ENCODE measurements at places on chromosomes 1 and 21.
A peak's percentile ranks its signal among the peaks of the same experiment; 100 is the strongest.

GRCh38 chr1:6481820-6482219 lies 9.6 kb downstream of the PLEKHG5 start:
- no peak for DNase-seq

- peak; percentile 82 for DNase-seq
Observed at GRCh38 chr1:42952303-42953001, 6.2 kb downstream of the SLC2A1 start.

DNA sequence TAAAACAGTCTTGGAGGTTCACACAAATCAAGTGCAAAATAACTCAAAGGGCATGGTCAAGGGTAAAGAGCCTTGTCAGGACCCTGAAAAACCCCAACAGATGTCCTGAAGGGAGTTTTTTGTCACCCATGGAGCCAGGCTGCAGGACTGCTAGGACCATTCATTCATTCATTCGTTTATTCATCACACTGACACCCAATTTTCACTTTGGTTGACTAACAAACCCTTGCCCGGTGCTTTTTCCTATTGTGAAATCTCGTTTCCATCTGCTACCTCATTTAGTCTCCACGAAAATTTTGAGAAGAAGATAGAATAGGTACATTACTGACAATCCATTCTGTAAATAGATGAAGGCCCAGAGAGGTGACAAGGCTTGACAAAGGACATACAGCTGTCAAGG lies 216.0 kb downstream of the HIVEP3 start:
- DNase-seq, result no peak

DNA sequence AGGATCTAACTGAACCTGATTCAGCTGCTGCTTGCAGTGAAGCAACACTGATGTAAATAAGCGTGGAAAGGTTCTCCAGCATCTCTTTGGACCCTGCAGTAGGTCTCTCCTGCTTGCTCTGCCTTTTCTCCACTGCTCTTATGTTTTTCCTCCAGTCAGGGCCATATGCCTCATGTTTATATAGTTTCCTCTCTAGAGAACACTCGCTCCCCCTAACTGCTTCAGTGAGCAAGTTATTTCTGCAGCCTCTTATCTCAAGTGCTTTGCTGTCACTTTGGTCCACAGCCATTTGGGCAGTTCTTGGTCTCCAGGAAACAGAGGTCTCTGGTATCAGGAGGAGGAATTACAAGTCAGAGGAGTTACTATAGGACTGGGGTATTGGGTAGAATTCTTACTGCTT lies 5.3 kb downstream of the PRUNE1 start:
- no peak for DNase-seq

GRCh38 chr21:15850645-15851044 lies 120.9 kb downstream of the USP25 start:
- DNase-seq, result no peak

GRCh38 chr1:54157401-54157800 lies 4.6 kb upstream of the CDCP2 start:
- DNase-seq, result no peak

- no peak for DNase-seq
Observed at GRCh38 chr1:8570465-8570864, 247.0 kb downstream of the RERE start.

GRCh38 chr1:163821679-163822078 lies 499.9 kb downstream of the NUF2 start:
- DNase-seq, result no peak

DNA sequence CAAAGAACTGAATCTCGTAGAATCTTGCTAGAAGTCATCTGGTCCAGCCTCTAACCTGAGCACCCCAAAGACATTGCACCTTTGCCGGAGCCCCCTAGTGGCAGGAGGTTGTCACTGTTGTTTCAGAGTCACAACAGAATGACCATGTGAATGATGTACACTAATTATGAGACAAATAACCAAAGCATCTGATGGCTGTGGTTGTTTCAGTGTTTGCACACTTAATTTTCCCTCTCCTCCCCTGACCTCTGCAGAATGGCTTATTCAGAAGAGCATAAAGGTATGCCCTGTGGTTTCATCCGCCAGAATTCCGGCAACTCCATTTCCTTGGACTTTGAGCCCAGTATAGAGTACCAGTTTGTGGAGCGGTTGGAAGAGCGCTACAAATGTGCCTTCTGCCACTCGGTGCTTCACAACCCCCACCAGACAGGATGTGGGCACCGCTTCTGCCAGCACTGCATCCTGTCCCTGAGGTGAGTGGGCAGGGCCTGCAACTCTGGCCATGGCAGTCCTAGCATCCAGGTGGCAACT lies 26.4 kb downstream of the TRAF5 start:
- DNase-seq, result peak; percentile 81

- DNase-seq, result no peak
Observed at GRCh38 chr1:156873659-156874058, 13.0 kb downstream of the NTRK1 start.

DNA sequence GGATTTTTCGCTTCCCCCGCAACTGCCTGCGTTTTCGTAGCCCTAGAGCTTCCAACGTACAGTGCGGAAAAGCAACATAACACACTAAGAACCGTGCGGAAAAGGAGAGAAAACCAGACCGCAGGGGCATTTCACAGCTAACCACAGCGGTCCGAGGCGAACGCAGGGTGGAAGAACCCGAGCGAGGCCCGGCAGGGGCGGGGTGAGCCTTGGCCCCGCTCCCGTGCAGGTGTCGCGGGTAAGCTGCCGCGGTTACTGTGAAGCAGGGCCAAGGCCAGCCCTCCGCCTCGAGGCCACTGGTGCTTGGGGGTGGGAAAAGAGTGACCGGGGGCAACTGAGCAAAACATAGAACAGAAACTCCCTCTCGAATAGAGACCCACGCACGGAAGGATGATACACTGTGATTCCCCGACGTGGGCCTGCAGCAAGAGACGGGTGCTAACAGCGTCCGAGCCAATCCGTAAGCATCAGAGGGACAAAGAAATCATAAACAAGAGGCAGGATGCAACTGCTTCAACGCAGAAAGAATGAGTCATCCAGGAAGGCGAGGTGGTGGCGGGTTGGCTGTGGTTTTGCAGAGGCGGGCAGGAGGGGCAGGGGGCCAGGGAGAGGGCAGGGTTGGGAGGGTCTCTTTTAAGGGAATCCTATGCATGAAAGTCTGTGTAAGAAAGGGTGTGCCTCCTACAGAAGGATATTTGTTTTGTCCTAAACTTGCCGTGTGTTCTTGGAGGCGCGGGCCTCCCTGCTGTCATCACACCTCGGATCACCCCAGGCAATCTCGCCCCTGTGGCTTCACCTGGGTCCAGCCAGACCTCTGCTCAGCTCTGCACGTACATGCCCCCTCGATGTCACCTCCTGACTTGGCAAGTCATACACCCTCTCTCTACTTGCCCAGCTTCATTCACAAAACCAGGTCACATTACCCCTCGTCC lies 7.3 kb downstream of the GNG4 start:
- DNase-seq, result peak; percentile 93

DNA sequence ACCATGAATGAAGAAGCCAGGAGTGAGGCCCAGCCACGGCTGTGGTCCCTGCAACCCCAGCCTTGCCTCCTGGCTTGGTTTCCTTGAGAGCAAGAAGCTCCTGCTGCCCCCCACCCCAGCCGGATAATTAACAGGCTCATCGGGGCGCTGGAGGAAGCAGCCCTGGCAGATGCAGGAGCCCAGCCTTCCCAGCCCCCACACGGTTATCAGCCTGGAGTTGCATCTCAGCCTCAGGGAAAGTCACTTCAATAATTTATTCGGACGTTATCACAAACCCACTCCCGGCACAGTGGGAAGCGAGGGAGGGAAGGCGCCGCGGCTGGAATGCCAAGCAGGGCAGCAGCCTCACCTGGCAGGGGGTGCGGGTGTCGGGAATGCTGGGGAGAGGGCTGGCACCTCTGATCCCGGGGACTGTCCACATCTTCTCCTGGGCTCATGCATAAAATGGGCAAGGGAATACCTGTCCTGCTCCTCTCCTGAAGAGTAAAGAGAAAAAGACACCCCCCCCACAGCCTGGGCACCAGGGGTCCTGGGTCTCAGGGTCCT lies 43.3 kb upstream of the LRP8 start:
- DNase-seq, result no peak

GRCh38 chr1:166479052-166479631 lies 312.3 kb upstream of the FAM78B start:
- peak; percentile 83 for DNase-seq

GRCh38 chr1:94855307-94855700 lies 35.1 kb downstream of the SLC44A3 start:
- DNase-seq, result no peak

DNA sequence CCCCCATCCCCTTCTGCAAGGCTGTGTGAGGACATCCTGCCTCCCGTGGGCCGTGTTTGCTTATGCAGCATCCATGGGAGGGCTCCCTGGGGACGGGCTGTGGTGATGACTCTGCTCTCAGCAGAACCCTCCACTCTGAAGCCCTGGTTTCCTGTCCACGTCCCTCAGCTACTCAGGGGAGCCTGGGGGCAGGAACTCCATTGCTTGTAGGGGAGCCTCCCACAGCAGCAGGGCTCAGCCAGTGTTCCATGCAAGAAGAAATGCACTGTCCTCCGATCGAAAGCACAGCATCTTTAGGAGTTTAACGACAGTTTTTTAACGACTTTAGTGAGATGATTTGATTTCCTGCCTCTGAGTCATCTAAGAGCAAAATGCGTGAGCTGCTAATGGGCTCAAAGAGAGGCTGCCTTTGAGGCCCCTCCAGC lies 8.3 kb upstream of the KCNAB2 start:
- DNase-seq, result peak; percentile 67

GRCh38 chr21:26050857-26051256 lies 119.7 kb downstream of the APP start:
- DNase-seq, result no peak

DNA sequence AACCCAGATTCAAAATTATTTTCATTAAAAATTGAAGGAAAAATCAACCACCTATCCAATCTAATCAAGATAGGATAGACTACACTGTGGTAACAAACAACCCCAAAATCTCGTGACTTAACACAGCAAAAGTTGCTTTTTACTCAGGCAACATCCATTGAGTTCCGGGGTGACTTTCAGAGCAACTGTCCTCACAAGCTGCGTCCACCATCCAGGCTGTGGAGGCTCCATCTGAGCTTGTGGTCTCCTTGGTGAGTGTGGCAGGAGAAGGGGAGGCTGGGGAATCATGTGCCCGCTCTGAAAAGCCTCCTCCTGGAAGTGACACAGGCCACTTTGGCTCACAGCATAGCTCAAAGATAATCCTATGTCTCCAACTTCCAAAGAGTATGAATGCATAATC lies 52.4 kb downstream of the CD2 start:
- DNase-seq, result peak; percentile 72

- DNase-seq, result no peak
Observed at GRCh38 chr1:231663211-231663792, 36.7 kb downstream of the DISC1 start.

GRCh38 chr1:192609110-192610079 lies 26.6 kb upstream of the RGS13 start:
- DNase-seq, result peak; percentile 85

- no peak for DNase-seq
Observed at GRCh38 chr1:228089519-228090380, 7.2 kb downstream of the ARF1 start.

- no peak for DNase-seq
Observed at GRCh38 chr1:17696417-17697301, 58.5 kb upstream of the ACTL8 start.

DNA sequence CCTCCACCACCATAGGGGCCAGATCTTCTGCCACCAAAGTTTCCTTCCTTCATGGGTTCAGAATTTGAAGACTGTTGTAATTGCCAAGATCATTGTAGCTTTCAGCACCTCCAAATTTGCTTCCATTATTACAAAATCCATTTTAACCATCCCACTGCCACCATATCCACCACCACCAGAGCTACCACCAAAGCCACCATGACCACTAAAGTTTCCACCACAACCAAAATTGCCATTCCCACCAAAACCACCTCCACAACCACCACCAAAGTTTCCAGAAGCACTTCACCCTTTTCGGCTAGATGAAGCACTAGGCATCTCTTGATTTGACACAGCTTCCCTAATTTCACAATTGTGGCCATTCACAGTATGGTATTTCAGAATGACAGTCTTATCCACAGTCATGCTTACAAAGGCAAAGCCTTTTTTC lies 45.2 kb downstream of the SLC30A7 start:
- DNase-seq, result peak; percentile 71

GRCh38 chr1:68116643-68117235 lies 66.3 kb upstream of the DIRAS3 start:
- DNase-seq, result peak; percentile 80

- DNase-seq, result peak; percentile 81
Observed at GRCh38 chr1:65393347-65393746, 27.1 kb upstream of the LEPR start.

DNA sequence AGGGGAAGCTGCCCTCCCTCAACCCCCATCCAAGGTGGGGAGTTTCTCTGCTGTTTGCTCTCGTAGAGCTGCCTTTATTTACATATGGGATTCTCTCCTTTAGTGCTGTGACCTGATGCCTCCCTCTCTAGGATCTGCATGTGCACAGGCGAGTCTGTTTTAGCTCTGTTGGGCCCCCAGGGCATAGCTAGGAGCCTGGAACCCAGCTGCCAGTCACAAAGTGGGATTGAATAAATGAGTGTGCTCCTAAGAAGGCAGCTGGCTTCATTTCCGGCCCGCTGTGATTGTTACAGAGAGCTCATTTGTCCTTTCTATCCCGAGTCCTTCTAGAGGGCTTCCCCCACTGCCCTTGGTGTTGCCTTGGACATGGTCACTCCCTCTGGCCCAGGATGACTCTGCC lies 176.6 kb downstream of the GRIK3 start:
- DNase-seq, result no peak
